ENCODE measurements at places on chromosomes 5 and 9.

- no peak for DNase-seq
Measured at GRCh38 chr5:135139381-135140134, 105.5 kb upstream of the PITX1 start.

DNA sequence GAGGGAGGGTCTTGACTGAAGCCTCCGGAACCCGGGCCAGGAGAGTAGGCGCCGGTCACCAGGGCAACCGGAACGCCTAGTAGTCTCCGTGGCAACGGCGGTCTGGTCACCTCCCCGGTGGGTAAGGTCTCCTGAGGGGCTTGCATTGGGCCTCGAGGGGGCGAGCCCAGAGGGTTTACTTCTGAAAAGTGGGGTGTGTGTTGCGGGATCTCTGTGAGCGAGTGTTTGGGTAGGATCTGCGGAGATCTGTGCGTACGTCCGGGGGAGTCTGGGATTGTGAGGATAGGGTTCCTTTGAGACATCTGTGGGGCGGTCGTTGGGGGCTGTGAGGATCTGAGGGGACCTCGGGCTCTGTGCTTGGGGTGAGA, at the start of gene FAM221B:
Gene FAM221B (minus strand): TSS at position 17 of the 368 bp plus-strand sequence. CDS start 2,571 bp downstream, outside the sequence.
- DNase-seq, result no peak

GRCh38 chr5:156423597-156423996, 96.6 kb downstream of the SGCD start:
- no peak for DNase-seq

- DNase-seq, result no peak
Measured at GRCh38 chr9:37026113-37026930, 7.7 kb downstream of the PAX5 start.

GRCh38 chr9:110703669-110704068, 35.1 kb downstream of the MUSK start:
- DNase-seq, result no peak

DNA sequence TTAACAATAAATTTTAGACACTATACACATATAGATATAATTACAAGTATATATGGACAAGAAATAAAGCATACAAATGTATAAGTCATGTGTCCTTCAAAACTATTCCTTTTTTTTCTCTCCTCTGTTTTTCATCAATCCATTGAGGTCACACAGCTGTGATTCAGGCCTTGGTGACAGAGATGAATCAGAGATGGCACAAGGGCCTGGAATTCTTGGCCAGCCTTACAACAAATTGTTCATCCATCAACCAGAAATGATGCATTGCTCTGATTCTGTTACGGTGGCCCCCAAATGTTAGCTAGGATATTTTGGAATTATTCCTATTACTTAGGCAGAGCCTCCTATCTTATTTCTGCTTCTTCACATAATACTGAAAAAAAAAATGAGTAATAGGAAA, 108.7 kb upstream of the MPDZ start:
- DNase-seq, result no peak

DNA sequence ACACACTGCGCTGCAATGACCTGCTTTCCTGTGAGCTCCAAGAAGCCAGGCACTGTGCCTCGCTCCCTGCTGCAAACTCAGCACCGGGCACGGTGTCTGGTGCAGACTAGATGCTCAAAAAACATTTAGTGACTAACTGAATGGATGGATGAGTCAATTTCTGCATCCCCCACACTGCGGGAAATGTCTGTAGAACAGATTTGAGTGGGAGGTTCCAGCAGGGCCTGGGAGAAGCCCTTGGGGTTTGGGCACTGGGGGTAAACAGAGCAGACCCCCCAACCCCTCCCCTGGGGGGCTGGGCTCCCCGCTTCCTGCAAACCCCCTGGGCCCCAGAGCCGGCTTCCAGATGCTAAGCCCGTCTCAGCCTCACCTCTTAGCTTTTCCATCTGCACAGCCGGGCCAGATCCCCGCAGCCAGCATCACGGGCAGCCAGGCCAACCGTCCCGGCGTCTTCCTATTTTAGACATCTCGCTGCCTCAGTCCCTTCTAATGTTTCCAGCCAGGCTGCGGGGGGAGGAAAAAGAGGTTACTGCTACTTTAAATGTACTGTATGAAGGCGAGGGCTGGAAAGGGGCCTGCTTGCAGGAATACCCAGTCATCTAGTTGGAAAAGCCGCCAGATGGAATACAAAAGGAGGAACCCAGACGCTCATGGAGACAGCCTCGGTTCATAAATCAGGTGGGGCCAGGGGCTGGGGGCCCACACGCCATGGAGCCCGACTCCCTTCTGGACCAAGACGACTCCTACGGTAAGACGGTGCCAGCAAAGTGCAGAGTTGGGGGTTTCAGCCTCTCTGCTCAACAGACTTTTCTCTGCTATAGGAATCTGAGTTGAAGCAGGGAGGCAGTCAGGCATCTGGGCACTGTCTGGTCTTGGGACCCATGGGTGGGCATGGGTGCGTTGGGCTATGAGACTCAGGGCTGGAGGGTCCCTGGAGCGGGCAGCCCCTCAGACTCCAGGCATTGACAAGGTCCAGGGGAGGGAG, 67.1 kb upstream of the GGTA1 start:
- no peak for DNase-seq

DNA sequence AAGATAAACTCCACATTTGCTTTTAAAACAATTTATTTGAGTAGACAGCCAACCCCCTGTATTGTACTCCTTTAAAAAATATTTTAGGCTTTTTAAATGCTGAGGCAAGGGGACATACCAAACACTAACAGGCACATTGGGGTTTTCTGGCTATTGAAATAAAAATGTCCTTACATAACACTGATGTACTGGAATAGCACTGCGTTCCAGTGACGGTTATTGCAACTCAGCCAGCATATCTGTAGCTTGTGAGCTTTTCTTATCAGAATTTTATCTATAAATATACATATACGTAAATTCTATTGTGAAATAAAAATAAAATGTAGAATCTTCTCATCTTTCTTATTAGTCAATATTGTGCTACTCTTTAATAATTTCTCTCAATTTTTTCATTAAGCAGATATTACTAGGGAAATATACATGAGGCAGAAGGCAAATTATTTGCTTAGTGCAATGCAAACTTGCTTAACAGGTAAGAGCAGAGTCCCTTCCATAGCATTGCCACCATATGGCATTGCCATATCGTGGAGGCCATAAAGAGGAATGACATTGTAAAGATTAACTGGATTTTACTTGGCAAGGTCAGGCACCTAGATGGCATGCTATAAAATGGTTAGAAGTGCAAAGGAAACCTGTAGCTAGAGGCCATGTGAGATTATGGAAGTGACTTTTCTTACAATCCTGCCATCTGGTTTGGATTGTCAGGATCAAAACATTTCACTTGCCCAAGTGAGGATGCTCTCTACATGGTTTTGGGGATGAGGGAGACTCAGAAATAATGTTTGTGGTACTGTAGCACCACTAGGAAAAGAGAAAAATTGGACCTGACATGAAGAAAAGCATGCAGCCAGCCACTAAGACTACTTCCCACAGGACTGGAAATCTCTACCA, 94.8 kb upstream of the CDKN2B start:
- DNase-seq, result no peak

DNA sequence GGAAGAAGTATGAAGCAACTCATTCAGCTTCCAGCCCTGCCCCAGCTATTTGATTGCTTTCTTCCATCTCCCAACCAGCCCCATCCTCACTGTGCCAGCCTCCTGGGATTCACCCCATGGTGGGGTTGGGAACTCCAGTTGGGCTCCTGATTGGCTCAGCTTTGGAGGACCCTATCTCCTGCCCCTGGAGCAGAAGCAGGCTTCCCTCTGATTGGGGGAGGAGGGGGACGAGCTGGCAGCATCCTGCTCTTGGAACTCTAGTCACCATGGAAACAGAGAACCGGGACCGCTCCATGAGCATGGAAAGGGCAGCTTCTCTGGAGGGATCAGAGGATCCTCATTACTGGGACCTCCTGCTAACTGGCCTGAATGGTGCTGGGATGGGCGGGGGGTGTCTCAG, 2.6 kb downstream of the SLC6A7 start:
- DNase-seq, result no peak

DNA sequence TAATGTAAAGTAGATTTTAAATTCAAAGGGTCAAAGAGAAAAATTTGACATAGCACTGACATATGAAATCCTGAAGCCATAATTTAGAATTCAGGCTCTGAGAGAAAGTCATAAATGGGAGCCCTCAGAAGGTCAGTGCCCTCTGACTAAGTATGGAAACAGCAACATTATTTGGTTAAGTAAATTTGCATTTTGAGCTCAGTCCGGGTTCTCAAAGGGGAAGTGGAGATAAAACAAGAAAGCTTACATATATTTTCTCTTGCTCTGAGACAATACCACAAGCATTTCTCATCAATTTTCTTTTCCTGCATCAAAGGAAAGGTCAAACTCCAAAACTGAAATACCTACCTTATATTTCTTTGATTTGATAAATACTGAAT, 348.0 kb downstream of the SEMA5A start:
- no peak for DNase-seq

DNA sequence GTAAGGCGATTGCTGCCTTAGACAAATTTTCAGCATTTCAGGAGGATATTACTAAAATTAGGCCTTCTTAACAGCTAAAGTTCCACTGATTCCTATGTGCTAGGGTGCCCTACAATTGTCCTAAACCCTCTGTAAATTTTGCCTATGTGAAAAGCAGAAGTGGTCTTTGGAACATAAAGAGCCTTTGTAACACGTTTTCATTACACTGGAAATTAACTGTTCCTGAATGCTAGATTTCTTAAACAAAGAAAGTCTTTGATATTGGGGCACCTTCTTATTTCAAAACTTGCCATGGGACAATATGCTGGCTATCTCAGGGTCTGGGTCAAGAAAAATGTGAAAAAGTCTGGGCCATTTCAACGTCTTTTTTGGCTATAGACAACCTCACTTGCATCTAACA, 60.4 kb upstream of the MOCS2 start:
- DNase-seq, result no peak

DNA sequence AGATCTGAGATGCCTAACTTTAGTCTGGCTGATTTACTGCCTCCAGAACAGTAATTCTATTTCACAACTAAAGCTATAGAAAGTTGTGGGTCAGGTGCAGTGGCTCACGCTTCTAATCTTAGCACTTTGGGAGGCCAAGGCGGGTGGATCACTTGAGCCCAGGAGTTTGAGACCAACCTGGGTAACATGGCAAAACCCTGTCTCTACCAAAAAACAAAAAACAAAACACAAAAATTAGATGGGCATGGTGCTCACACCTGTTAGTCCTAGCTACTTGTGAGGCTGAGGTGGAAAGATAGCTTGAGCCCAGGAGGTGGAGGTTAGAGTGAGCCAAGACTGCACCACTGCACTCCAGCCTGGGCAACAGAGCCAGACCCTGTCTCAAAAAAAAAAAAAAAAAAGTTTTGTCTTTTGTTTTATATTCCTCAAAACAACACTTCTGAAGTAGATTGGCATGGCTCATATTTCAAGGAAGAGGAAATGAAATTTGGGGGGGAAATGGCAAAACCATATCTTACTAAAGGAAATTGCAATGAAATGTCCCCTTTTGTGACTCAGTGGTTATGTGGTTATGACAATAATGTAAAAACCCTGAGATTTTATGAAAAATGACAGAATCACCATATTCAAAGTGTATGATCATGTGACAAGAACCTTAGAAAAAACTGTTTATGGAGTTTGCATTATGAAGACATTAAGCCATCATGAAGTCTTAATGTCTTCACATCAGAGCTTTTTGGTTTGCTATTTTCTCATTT, 16.2 kb downstream of the FNBP1 start:
- no peak for DNase-seq

- no peak for DNase-seq
Measured at GRCh38 chr5:131997727-131998117, 13.7 kb downstream of the ACSL6 start.

GRCh38 chr5:149215478-149216090, 56.1 kb upstream of the AFAP1L1 start:
- no peak for DNase-seq

GRCh38 chr9:112711050-112711689, 6.7 kb downstream of the INIP start:
- no peak for DNase-seq

- DNase-seq, result no peak
Measured at GRCh38 chr5:29654954-29655353, 1538.5 kb upstream of the CDH6 start.

- DNase-seq, result no peak
Measured at GRCh38 chr9:14081745-14082144, 232.2 kb downstream of the NFIB start.

DNA sequence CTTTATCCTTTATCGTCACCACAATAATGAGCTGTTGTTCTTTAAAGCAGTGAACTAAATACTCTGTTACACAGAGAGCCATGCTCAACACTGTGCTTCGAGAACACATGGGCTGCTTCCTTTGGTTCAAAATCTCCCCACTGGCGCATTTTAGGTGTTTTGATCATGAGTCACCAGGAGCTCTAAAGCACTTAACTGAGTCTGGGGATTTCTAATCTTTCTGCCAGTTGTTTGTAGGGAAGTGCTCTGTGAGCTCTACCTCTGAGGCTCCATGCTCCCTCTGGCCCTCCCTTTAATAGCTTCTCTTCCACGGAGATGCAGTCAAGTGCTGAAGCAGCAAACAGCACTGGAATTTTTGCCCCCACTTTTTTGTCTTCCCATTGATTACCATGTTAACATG, 17.0 kb downstream of the ERAP2 start:
- DNase-seq, result no peak

GRCh38 chr9:101629636-101630035, 34.9 kb upstream of the PPP3R2 start:
- DNase-seq, result no peak

- DNase-seq, result no peak
Measured at GRCh38 chr9:27043176-27043575, 37.7 kb upstream of the LRRC19 start.

GRCh38 chr9:21543187-21543586, 61.1 kb upstream of the IFNE start:
- no peak for DNase-seq

GRCh38 chr5:109718632-109719031, 28.9 kb downstream of the MAN2A1 start:
- no peak for DNase-seq

GRCh38 chr5:83488821-83489220, 17.3 kb downstream of the VCAN start:
- no peak for DNase-seq

DNA sequence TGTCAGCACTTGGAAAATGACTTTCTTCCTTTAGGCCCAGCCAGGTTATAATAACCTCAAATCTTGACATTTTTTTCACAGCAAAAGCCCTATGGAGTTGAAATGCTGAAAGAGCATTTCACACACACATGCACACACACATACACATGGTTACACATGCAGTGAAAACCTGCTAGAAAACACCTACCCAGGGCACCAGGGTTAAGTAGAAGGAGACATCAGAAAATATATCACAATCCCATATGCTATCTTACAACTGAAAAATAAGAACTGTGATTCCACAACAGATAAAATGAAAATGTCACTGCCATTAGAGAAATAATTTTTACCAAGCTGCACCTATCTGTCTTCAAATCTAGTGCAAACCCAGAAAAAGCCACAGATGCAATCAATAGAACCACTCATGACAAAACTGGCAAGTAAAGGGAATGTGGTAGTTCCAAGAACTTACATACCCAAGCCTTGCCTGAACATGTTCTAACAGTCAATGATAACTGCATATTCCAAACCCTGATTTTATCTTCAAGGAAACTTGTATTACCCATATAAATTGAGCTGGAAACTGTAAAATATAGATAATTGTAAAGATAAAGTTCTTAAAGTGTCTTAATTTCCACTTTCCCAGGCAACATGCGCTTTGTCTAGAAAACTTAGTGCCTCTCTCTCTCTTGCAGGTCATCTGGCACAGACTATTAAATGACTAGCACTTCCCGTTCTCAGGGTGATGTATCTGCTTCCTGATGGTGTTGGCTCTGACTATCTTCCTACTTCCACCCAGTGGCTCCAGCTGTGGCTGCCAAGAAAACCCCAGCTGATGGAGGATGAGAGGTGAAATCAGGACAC, 250.2 kb upstream of the PTGER4 start:
- no peak for DNase-seq

- no peak for DNase-seq
Measured at GRCh38 chr5:53359916-53360517, 120.4 kb upstream of the FST start.
